Left forelimb (tissue), 1 donor: ENCODE measurements at places on chromosomes 11 and 22.
A peak's percentile ranks its signal among the peaks of the same experiment; 100 is the strongest.

GRCh38 chr11:67261640-67261945 is 4.7 kb upstream of the GRK2 start:
- no peak for DNase-seq

DNA sequence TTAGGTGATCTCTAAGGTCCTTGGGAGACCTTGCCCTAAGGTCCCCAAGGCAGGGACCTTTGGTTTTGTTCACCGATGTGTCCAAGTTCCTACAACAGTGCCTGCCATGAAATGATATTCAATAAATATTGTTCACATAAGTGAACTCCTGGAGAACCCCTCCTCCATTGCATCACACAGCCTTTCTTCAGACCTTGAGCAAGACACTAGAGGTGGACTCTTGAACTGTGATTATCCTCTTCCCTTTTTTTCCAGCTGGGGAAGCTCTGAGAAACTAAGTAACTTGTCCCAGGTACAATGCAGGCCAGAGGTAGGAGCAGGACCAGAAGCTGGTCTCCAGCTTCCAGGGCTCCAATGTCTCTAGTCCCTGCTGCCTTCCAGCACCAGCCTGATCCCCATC is 76.6 kb upstream of the LMO1 start:
- no peak for DNase-seq

- DNase-seq, result no peak
These were observed 12.7 kb downstream of the IGHMBP2 start for GRCh38 chr11:68916439-68916838.

- DNase-seq, result no peak
These were observed 42.5 kb downstream of the MCM5 start for GRCh38 chr22:35442471-35442870.

GRCh38 chr22:49601614-49602321 is 225.9 kb downstream of the BRD1 start:
- no peak for DNase-seq

GRCh38 chr11:99739464-99740089 is 718.8 kb downstream of the CNTN5 start:
- no peak for DNase-seq

DNA sequence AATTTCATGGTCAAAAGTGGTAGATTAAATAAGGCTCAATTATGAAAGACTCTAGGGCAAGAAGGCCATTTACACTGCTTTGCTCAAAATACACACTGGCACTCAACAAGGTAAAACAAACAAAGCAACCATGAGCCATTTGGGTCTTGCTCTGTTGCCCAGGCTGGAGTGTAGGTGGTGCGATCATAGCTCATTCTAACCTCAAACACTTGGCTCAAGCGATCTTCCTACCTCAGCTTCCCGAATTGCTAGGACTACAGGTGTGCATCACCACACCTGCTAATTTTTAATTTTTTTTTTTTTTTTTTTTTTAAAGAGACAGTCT is 10.9 kb upstream of the AGBL2 start:
- no peak for DNase-seq

DNA sequence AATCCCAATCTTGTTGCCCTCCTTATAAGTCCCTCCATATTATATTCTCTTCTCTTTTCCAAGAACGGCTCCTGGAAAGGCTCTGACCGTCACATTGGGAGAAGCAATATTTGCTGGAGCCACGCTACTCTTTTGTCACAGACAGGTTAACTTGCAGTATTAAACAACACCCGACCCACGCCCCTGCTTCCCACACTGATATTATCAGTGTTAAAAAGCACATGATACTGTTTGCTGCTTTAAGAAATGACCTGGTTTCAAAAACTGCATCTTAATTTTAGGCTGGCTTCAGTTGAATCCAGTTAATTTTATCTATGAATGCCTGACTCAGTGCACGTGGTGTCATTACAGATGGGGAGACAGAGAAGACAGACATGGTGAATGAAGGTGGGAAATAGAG is 3.1 kb downstream of the FLI1 start:
- DNase-seq, result no peak

- peak; percentile 93 for DNase-seq
These were observed 16.0 kb downstream of the SLC43A1 start for GRCh38 chr11:57499413-57499982.

DNA sequence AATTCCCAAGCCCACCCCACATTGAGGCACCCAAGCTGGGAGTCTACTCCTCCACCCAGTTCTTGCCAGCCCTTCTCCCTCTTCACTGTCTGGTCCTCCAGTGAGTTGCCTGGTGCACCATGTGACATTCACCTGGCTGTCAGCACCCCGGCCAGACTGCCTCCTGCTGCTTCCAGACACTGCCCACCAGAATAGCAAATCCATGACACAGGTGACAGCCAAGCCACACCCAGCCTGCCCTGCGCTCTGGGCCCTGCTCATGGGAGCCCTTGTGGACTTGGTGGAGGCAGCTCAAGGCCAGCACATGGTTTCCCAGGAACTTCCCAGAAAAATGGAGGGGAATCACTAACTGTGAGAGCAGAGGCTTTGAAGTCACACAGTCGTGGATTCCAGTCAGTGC is 96.3 kb upstream of the CSNK2A3 start:
- no peak for DNase-seq

DNA sequence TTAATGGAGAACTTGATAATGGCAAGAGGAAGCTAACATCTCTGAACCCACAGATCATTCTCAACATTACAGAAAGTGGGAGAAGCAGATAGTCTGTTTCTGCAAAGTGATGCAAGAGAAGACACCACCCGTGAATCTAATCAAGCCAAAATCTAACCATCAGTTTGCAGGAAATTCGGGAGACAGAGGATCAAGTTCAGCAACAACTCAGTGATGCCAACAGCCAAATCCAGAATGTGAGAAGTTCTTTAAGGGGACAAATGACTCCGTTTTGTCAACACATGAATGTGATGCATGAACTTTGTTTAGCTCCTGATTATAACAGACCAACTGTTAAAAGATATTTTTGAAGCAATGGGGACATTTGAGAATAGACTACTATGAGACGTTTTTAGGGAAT is 95.2 kb upstream of the LDLRAD3 start:
- no peak for DNase-seq

GRCh38 chr11:64605244-64605560 is 14.2 kb downstream of the SLC22A12 start:
- no peak for DNase-seq

DNA sequence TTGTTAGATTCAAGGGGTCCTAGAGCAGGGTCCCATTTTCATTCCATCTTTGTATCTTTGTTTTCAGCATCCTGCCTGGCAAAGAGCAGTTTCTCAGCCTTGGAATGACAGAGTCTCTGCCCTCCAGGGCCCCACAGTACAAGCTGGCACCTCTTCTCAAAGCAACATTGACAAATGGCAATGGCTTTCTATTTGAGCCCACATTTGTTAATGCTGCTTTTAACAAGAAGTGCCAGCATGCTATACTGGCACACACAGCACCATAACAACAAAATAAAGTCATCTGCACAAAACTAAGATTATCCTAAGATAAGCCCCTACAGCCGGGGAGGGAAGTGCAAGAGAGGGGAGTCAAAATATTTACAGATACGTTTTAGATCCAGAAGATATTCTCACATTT is 309.7 kb upstream of the C11orf87 start:
- no peak for DNase-seq

DNA sequence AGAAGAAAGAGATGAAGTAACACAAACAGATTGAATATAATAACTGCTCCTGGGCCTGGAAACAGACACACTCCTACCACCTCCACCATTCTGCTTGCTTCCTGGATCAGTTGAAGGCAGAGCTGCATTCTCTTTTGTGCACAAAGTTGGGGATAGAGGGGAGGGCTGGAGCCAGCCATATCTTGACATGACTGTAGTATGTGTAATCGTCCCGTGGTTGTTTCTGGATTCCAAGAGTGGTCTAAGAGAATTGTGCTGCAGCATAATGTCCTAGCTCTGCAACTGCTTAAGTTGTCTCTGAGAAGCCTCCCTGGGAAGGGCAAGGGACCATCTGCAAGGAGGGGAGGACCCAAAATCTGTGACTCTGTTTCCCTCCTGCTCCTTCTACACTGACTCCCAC is 3.2 kb downstream of the CRY2 start:
- DNase-seq, result no peak

DNA sequence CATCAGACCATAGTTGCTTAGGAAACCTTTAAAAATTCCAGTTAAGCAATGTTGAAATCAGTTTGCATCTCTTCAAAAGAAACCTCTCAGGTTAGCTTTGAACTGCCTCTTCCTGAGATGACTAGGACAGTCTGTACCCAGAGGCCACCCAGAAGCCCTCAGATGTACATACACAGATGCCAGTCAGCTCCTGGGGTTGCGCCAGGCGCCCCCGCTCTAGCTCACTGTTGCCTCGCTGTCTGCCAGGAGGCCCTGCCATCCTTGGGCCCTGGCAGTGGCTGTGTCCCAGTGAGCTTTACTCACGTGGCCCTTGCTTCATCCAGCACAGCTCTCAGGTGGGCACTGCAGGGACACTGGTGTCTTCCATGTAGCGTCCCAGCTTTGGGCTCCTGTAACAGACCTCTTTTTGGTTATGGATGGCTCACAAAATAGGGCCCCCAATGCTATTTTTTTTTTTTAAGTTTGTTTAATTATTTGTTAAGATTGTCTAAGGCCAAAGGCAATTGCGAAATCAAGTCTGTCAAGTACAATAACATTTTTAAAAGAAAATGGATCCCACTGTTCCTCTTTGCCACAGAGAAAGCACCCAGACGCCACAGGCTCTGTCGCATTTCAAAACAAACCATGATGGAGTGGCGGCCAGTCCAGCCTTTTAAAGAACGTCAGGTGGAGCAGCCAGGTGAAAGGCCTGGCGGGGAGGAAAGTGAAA is 73.4 kb downstream of the NCAPD3 start:
- DNase-seq, result no peak

DNA sequence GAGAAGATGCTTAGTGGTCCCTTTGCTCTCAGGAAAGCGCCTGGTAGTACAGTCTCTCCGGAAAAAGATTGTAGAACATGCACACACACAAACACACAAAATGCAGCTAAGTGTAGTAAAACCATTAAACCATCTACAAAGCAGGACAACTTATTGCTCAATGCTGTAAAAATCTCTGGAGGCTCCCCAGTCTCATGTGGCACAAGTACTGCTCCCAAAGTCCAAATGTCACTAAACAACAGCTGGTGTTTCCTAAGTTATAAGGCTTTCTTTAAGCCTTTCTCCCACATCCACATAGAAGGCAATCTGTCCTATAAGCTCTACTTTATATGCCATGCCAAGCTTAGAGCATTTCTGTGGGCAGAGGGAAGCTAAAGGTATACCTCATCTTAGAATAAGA is 32.9 kb downstream of the CDON start:
- DNase-seq, result no peak

GRCh38 chr11:27518518-27518917 is 11.9 kb upstream of the LIN7C start:
- DNase-seq, result no peak

DNA sequence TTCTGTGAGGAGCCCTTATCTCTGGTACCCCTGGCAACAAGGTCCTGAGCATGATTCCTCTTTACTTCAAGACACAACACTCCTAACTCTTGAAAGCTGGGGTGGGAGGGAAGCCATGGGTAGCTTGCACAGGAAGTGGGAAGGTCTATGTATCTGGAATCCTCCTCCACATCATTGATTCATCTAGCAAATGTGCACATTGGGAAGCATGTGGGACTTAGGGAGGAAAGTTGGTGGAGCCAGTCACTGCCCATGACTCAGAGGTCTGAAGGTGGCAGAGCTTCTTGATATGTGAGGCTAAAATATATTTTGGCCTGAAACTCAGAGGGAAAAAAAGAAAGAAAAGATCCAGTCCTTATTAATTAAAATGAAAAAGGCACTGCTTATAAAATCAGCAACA is 1000.9 kb downstream of the DLG2 start:
- DNase-seq, result no peak

DNA sequence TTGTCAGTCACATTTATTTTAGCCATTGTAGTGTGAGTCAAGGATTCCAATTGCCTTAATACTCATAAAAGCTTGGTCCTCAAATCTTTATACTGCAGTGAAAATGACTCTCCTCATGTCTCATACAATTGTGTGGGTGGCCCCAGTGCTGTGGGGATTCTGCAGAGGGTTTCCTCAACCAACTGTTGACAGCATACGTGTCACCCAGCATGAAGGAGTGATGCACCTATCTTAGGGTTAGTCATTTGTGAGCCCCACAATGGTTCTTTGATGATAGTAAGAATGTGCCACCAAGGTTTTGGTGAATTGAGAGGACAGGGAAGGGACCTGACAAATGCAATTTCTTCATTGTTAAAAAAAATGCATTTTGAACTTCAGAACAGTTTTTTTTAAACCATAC is 1046.2 kb downstream of the OPCML start:
- DNase-seq, result no peak

DNA sequence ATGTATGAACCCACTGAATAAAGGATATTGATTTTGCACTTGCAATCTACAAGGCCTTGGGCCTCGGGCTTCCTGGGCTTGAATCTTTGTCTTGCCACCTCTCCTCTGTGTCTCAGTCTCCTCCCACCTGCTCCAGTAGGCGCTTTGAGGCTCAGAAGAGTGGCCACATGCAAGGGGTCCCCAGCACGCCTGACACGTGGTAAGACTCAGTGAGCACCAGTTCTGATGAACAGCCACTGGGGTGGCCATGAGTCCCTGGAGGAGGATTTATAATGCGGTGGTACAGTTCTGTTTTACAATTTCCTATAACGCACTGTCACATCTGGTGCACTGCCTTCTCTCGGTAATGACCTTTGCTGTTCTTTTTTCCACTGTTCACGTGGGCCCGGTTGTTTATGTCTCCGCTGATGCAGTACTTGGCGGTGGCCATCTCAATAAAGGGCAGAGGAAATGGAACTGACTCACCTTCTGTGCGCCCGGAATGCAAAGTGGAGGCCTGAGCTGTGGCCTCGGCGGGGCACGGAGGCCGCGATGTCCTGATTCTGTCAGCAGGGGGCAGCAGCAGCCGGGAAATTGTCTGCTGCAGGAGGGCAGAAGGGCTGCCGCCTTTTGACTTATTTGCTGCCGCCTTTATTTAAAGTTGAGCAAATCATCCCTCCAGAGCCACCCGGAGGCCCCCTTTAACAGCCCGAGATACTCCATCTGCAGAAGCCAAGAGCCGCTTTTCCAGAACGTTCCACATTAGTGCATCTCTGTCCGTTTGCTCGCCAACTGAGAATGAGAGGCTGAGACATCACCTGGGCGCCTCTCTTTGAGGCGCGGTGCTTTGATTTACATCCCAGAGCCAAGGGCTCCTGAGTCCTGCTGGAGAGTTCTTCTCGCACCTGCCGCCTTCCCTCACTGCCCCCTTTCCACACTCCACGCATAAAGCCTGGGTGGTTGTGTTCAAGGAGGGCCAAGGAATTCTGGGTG is 6.0 kb upstream of the IFT27 start:
- DNase-seq, result peak; percentile 88

- no peak for DNase-seq
These were observed 23.8 kb downstream of the MICAL2 start for GRCh38 chr11:12134236-12134585.
